ENCODE measurements at places on chromosomes 6 and 20.

DNA sequence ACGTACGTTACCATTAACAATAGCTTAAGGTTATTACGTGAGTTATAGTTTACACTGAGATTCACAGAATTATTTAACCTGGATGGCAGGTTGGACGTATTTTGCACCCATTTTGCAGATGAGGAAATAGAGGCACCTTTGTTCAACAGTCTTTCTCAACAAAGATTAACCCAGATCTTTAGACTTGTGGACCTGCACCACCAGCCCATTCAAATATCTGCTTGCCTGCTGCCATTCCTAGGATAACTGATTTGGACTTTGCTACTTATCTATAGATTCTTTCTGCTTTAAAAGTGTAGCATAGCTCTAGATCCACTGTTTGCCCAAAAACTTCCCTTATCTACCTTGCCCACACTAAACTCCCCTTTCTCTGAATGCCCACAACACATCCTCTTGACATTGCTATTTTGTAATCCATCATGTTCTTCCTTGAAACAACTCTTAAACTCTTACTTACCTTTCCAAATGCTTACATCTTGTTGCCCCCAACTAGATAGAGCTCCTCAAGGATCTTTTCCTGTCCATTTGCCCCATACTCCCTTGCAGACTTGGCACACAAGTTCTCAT, 56.4 kb upstream of the TNFAIP3 start:
- no peak for DNase-seq

- DNase-seq: no peak
These were observed 20.7 kb upstream of the TBC1D22B start for GRCh38 chr6:37236921-37237320.

- DNase-seq: no peak
These were observed 18.7 kb downstream of the LEMD2 start for GRCh38 chr6:33770124-33770832.

DNA sequence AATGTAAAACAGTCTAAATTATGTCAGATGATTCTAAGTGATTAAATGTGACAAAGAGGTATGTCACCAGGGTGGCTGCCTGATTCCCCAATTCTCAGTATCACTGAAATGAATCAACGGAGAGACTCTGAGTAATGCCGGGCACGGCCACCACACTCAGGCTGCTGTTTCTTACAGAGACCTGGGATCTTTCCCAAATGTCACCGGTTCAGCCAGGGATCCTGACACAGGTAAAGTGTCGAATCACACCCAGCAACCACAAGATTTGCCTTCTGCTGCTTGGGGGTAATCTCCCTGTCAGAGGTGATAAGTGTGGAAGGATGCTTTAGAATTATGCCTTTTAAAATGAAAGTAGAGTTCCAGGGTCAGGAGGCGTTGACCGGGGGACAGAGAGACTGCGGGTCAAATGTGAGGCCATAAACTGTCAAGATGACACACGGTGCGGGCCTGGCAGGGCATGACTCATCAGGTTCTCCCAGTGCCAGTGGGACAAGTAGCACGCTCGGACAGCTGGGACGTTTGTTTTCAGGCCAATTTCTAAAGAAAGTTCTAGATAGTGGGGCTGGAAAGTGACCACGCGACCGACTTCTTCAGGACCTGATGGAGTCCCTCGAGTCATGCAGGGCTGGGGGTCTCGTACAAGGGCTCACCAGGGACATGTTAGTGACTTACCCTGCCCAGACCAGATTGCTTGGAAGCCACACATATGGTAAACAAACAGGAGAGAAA, 48.9 kb downstream of the PRDM1 start:
- DNase-seq: no peak

GRCh38 chr6:91710342-91710741, 1123.5 kb upstream of the MAP3K7 start:
- DNase-seq: no peak

DNA sequence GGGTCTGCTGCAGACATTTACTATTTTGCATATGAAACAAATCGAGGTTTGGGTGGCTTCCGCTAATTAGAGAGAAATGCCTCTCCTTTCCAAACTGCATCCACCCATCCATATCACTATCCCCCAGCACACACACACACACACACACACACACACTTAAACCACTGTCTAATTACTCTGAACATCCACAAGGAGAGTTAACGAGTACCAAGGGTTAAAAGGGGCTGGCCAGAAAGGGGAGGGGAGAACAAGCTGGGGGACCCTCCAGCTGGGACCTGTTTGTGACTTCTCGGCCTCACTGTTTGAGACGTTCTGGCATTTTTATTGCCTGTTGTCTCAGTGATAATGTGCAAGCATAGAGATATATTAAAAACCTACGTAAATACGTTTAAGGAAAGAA, 261.2 kb downstream of the FOXC1 start:
- no peak for DNase-seq

GRCh38 chr6:111478064-111478476, 4.9 kb downstream of the REV3L start:
- no peak for DNase-seq

- DNase-seq: no peak
These were observed 18.2 kb downstream of the FERMT1 start for GRCh38 chr20:6104493-6105188.

GRCh38 chr6:111585241-111585973, 20.3 kb downstream of the TRAF3IP2 start:
- no peak for DNase-seq

DNA sequence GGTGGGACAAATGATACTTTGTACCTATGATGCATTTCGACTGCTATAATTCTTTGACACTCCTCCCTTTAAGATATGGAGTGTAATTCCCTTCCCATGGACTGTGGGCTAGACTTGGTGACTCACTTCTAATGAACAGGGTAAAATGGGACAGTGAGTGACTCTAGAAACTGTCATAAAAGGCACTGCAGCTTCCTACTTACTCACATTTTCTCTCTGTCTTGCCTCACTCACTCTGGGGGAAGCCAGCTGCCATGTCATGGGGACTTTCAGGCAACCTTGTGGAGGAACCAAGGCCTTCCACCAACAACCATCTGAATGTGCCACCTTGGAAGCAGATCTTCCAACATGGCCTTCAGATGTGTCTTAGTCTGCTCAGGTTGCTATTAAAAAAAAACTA, 12.9 kb upstream of the GFOD1 start:
- DNase-seq: no peak

DNA sequence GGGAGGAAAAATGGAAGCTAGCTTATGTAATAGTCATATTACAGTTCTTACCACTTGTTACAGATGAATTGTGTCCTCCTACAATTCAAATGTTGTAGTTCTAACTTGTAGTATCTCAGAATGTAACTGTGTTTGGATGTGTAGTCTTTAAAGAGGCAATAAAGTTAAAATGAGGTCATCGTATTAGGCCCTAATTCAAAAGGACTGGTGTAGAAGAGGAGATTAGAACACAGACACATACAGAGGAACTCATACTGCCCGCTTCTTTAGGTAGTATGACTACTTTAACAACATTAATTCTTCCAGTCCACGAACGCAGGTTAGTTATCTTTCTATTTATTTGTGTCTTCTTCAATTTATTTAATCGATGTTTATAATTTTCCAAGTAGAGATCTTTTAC, 46.5 kb upstream of the TPD52L1 start:
- no peak for DNase-seq

DNA sequence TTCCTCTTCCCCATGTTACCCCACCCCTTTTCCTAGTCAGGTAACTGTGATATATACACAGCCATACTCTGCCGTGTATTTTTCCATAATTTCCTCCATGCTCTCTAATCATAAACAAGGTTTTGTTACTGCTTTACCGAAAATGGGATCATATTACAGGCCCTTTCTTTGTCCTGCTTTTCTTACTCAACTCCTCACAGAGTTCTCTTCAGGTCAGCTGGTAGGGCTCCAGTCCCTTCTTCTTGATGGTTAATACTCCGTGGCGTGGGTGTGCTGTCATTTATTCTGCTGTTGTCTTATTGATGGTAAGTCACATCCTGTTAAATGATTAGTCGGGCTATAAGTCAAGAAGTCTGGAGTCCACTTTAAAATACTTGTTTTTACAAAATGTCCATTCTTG, 24.9 kb upstream of the PI16 start:
- no peak for DNase-seq

GRCh38 chr6:193773-194310, 98.4 kb upstream of the DUSP22 start:
- DNase-seq: no peak

DNA sequence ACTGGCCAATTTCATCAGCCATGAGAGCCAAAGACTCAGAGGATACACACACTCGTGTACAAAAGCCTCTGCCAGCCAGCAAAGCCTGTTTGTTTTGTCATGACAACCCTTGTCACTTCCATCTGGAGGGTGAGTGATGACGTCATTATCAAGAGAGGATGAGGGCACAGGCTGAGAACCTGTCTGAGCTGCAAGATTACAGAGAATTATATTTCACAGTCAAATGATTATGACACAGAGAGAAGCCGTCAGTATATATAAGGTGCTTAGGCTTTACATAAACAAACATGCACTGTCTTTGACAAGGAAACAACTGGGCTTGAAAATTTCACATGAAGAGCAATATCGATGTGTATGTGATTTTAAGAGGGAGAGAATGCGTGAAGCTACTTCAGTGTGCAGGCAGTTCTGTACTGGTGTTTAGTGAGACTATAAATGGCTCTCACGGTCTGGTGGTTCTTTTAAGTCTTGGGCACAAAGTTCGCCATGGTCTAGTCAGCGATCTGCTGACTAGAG, 36.5 kb upstream of the BCLAF1 start:
- no peak for DNase-seq

DNA sequence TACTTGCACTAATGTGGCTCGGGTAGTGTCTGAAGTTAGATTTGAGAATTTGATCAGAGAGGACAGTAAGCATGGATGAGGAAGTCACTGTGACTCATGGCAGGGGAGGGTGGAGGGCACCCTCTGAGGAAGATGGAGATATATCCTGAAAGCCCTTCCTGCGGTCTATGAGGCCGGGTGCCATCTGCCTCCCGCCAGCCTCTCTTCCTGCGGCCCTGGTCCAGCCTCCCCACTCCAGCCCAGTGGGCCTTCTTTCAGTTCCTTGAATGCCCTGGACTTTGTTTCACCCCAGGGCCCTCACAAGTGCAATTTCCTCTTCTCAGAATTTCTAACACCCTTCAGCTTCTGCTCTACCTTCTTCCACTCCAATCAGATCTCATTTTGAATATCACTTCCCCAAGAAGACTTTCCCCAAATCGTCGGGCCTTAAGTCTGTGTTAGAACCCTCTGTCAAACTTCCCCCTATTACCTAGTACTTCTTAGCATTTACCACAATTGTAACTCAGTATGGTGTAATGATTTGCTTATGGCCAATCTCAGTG, 20.2 kb upstream of the TNFAIP3 start:
- no peak for DNase-seq

- no peak for DNase-seq
These were observed 93.4 kb downstream of the UST start for GRCh38 chr6:148840256-148840655.
